Suppressor macrophage (primary cell): ENCODE measurements at places on chromosomes 16 and 17.

GRCh38 chr16:67663877-67664222 is 2.7 kb downstream of the ENKD1 start:
- no peak for DNase-seq

- DNase-seq = no peak
Measured at GRCh38 chr16:85302848-85303353, 190.6 kb upstream of the CIBAR2 start.

GRCh38 chr17:42667088-42667951 is 8.2 kb downstream of the TUBG2 start:
- no peak for DNase-seq

DNA sequence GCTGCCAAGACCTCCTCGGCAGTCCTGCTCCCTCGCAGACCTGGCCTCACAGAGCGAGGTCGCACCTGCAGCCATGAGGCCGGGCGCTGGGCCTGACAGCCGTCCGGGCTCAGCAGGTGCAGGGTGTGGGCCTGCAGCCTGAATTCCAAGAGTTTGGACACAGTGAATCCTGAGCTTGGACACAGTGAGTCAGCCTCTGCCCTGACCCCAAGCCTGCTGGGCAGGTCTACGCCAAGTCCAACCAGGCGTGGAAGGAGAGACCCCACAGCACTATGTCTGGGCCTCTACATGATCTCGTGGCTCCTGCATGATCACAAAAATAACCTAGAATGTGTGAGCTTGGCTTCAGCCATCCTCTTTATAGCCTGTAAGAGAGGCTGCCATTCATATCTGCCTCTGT is 121.0 kb downstream of the C16orf95 start:
- DNase-seq = no peak
